Effector memory CD4-positive, alpha-beta T cell (primary cell): ENCODE measurements at places on chromosomes 5 and 9.

GRCh38 chr9:8719833-8720486 lies 920.4 kb upstream of the DMAC1 start:
- no peak for DNase-seq

- DNase-seq = no peak
Measured at GRCh38 chr5:138230981-138231589, 18.0 kb upstream of the CDC23 start.

DNA sequence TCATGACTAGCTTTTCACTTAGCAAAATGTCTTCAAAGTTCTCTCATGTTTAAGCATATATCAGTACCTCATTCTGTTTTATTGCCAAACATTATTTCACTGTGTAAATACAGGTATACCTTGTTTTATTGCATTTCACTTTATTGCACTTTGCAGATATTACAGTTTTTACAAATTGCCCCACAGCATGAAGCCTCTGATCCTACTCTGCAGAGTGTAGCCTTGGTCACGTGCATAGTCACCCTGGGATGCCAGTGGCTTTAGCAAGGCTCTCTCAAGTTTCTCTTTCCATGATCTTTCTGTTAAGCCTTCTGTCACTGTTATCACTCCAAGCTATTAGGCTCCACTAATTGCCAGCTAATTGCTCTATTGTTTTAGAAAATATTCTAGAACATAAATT lies 182.2 kb upstream of the GRIA1 start:
- DNase-seq = no peak

GRCh38 chr5:107337281-107337680 lies 333.5 kb downstream of the EFNA5 start:
- no peak for DNase-seq

DNA sequence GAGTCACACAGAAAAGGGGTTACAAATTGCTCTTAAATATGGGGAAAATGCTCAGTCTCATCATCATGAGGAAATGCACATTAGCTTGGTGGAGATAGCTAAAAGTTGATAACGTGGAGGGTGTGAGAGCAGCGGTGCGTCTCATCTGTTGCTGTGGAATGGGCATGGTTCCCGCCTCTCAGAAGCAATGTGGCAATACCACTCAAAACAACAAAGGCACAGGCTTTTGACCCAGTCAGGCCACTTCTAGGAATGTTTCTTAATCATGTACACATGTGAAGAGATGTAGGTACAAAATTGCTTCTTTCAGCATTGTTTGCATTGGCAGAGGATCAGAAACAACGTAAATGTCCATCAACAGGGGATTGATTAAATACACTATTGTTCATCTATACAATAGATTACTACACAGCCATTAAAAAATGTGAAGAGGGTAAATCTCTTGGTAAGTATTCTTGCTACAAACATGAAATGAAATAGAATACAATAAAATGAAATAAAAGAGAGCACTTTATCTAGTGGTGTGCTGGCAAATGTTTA lies 212.6 kb upstream of the MSX2 start:
- DNase-seq = no peak

DNA sequence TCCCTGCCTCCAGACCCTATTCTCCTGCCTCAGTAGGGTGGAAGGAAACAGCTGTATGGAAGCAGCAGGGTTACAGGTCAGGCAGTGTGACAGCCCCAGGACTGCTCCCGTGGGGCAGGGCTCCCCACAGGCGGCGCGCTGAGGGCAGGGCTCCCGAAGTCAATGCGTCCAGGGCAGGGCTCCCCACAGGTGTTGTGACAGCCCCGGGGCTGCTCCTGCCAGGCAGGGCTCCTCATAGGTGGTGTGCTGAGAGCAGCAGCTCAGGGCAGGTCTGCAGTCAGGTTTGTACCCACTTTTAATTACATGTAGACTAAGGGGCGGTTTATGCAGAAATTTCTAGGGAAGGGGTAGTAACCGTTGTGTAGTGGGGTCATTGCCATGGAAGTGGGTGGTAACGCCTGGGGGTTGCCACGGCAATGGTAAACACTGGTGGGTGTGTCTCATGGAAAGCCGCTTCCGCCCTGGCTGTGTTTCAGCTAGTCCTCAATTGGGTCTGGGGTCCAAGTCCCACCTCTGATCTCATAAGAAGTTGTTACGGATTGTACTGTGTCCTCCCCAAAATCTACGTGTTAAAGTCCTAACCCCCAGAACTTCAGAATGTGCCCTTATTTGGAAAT lies 16.7 kb upstream of the TERT start:
- DNase-seq = no peak

- no peak for DNase-seq
Measured at GRCh38 chr9:111037708-111038330, 451 bp downstream of the LPAR1 start.

GRCh38 chr9:12851341-12852090 lies 76.7 kb downstream of the LURAP1L start:
- DNase-seq = no peak

DNA sequence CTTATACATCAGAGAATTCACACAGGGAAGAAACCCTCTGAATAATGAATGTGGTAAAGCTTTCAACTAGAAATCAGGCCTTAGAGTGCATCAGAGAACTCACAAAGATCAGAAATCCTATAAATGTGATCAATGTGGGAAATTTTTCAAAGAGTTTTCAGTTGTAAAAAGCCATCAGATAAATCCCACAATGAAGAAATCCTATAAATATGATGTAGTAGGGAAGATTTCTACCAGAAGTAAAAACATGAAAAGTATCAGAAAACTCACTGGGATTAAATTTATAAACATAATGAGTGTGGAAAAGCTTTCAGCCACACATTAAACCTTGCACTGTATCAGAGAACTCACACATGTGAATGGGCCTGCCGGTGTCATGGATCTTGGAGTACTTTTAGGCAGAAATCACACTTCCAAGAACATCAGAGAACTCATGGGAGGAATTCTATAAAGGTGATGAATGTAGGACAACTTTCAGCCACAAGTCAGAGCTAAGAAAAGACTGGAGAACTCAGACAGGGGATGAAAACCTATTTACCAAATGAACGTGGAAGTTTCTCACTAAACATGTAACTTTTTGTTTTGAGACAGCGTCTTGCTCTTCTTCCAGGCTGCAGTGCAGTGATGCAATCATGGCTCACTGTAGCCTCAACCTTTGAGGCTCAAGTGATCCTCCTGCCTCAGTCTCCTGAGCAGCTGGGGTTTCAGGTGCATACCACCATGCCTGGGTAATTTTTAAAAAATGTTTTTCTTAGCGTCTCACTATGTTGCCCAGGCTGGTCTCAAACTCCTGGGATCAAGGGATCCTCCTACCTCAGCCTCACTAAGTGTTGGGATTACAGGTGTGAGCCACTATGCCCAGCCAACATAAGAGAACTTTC lies 39.5 kb downstream of the ZNF510 start:
- DNase-seq = no peak

DNA sequence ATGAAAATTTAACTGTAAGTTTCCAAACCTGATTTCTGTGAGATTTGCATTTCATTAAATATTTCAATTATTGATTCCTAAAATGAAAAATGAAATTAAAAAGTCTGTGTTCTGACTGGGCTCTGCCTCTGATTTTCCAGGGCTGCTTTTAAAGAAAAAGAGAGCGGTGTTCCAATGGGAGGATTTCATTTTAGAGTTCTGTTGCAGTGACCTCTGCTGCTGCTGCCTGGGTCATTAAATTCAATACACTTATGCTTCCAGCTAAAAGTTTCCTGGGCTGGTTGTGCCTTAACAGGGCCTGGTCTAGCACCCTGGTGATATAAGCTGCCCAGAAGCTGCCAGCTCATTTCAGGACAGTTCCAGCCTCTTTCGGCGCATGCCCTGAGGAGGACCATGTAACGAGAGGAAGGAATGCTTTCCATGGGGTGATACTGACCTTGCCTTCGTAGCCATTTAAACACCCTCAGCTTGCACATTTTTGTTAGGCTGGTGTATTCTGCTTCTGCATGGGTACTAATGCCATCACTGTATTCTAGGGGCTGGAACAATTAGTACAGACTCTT lies 93.3 kb downstream of the TMEM174 start:
- no peak for DNase-seq

- no peak for DNase-seq
Measured at GRCh38 chr5:171528865-171529614, 109.6 kb downstream of the FGF18 start.

- no peak for DNase-seq
Measured at GRCh38 chr5:170389550-170389892, 354 bp upstream of the KCNMB1 start.

- no peak for DNase-seq
Measured at GRCh38 chr9:131255676-131256197, 20.6 kb downstream of the FAM78A start.

GRCh38 chr9:133494636-133495326 lies 15.9 kb upstream of the SLC2A6 start:
- no peak for DNase-seq

DNA sequence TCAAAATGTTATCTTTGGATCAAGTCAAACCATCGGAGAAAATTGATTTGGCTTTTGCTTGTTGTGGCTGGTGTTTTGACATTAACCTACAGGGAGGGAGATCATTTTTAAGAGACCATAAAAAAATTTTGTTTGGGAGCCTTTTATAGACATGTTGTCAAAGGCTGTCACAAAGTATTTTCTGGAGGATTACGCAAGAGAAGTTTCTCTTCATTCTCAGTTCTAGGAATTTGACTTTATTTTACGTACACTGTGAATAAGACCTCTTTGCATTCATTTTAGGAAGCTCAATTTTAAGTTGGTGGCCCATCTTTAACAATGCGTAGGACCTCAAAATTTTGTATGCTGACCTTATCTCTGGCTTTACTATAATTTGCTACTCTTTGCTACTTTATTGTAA lies 50.2 kb upstream of the SLC44A1 start:
- no peak for DNase-seq

DNA sequence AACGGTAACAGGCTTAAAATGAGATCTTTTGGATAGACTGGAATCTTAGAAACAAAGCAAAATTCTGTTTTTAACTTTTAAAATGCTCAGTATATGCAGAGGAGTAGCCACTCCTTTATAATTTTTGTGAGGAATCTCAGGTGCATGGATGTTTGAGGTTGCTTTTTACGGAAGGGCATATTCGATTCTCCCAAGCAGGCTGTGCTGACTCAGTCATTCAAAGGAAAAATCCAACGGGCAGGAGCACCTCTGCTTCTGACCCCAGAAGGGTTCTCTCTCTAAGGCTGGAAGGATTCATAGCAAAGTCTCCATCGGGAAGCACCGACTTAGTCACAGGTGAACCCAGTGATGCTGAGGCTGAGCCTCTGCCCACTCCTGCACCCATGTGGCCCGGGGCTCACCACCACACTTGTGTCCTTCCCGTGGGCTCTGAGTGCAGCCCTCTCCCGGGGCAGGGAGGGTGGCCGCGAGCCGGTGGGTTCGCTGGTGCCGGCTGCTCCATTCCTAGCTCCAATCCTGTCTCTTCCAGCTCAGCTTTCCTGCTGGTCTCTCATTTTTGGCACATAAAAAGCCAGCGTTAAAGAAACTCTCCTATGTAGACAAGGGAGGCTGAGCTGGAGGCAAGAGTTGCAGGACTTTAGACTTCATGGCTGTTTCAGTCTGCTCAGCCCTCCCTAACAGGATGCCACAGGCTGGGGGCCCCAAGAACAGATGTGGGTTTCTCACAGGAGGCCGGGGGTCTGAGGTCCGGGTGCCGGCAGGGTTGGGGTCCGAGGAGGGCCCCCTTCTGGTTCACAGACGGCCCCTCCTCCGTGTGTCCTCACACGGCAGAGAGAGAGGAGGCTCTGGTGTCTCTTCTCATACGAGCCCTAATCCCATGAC lies 135.6 kb upstream of the LPCAT1 start:
- no peak for DNase-seq

DNA sequence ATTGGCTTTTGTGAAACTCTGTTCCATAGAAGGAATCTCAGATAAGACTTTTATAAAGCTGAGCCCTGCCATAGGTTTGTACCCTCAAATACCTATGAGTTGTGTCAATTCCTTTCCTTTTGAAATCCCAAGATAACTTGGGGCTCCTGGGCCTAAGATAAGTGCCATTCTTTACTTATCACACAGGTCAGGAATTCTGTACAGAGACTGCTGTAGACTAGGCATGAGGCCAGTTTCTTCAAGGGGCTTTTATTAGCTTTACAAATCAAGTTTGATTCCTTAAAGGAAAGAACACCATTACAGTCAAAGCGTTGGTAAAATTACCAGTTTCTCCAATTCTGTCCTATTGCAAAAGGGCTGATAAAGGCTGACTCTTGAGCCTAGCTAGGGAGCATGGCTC lies 39.2 kb downstream of the SHC3 start:
- no peak for DNase-seq

GRCh38 chr5:133050521-133050920 lies 1.3 kb upstream of the HSPA4 start:
- DNase-seq = no peak

- no peak for DNase-seq
Measured at GRCh38 chr9:129889941-129890717, 54.9 kb downstream of the USP20 start.

- peak; percentile 35 for DNase-seq
Measured at GRCh38 chr9:96450613-96451528, 902 bp downstream of the HABP4 start.

DNA sequence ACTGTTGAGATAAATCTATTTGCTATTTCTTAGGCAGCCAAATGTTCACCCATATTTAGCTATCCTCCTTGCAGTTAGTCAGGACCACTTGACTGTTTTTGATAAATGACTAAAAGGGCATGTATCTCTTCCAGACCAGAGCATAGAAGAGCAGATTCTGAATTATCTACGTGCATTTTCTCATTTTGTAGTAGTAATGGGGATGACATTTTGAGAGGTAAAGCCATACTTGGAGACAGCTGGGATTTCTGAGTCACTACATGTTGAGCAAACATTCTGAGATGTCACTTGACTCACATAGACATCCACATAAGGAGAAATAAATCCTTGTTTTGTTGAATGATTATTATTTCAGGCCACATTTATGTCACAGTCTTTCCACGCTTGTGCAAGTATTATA lies 297.6 kb downstream of the CDH10 start:
- no peak for DNase-seq

GRCh38 chr9:4857163-4857810 lies 64.5 kb downstream of the RCL1 start:
- no peak for DNase-seq

- DNase-seq = no peak
Measured at GRCh38 chr5:175519006-175519405, 40.6 kb downstream of the SFXN1 start.

DNA sequence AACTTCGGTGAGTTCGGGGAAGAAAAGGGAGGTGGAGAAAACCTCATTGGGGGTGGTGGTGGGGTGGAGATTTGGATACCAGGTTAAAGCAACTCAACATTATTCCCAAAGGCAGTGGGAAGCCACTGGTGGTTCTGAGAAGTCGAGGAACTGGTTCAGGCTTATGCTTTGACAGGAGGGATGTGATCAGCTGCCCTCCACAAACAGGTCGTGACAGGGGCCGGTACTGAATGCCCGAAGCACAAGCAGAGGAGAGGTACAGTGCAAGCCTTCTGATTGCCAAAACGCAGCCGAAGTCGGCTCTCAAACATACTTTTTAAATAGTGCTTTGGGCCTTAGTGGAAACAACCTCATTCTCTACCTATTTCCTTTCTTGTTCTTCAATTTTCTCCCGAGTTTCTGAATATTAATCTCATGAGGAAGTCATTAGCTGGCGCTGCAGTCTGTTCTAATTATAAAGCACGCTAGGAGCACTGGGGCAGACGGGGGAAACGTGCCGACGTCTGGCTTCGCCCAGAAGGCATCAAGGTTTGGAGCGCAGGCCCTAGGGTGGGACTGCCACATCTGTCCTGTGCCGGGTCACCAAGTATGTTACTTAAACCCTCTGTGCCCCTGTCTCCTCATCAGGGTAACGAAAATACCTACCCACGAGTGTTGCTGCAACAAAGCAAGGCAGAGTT lies 27.3 kb downstream of the SHB start:
- no peak for DNase-seq

GRCh38 chr5:90483206-90483605 lies 8.5 kb downstream of the POLR3G start:
- no peak for DNase-seq
